ENCODE measurements at places on chromosomes 2 and 18. TPM values are rescaled to one million over a fixed set of nuclear protein-coding genes. Genes with fewer than 3 reads are reported as not detected.

CYB5A gene
- 30.6 TPM for total RNA-seq

MROH2A gene
- not detected for total RNA-seq

PCARE gene
- total RNA-seq: not detected

TEKT4 gene
- not detected for total RNA-seq

MEP1B gene
- total RNA-seq: not detected

CABYR gene
- total RNA-seq: 1.3 TPM

GALNT14 gene
- total RNA-seq: not detected

CIB4 gene
- total RNA-seq: not detected

GALR1 gene
- total RNA-seq: not detected

KHK gene
- 9.7 TPM for total RNA-seq

SATB2 gene
- total RNA-seq: 0.02 TPM

TTN gene
- total RNA-seq: 12.3 TPM

DNA sequence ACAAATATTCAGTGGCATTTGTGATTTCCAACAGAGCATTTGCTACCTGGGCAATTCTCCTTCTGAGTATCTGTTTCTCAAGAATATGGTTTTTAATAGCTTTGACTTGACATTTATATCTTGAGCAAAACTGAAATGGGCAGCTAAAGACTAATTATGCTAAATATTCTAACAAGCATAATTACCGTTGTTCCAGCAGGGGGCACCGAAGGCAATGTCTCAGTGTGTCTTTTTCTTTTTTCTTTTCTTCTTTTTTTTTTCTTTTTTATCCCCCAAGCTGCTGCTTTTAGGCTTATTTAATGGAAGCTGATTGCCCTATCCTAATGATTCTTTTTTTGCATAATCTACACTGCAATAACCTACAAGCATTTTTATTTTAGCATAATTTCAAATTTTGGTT is 138.9 kb upstream of the NABP1 start:
- H3K36me3 ChIP-seq: no peaks in the 10 kb centered on the region
- no peak overlapping the region for H3K4me3 ChIP-seq
- H3K4me1 ChIP-seq: no peaks in the 10 kb centered on the region
- peak; percentile 52 for DNase-seq
- H3K27me3 ChIP-seq: peaks cover 3% of the 10 kb centered on the region
- no peak overlapping the region for H3K27ac ChIP-seq

DNA sequence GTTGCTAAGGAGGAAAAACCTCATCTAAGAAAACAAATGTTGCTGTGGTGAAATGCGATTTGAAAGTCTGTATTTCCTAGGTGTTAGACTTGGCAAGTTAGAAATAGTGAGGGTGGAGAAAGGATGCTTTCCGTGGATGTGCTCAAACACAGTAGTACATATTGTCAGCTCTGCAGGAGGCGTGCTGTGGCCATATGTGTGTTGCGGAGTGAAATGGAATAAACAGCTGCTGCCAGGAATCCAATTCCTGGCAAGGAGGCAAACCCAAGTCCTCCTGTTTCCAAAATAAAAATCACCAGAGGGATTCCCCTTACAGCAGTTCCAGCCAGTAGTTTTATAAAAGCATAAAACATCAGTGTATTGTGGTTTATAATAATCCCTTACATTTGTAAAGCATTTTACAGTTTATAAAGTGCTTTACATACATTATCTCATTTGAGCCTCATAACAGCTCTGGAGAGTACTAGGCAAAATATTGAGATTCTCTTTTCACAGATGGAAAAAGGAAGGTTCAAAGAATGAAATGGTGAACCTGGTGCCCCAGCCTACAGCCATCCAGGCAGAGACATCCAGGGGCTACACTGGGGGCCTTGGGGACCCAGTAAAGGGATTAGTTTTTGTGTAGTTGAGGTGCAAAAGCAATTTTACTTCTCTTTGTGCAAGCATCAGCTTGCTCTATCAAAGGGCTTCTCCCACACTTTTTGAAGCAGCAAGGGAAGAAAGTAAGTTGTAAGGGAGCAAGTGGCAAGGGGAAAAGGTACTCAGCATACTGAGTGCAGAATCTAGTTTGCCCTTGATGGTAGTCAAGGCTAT is 206.0 kb downstream of the AGPS start:
- H3K36me3 ChIP-seq: no peaks in the 10 kb centered on the region
- no peak overlapping the region for H3K4me3 ChIP-seq
- H3K27ac ChIP-seq: no peak overlapping the region
- H3K27me3 ChIP-seq: no peaks in the 10 kb centered on the region
- no peak for DNase-seq
- peaks cover 3% of the 10 kb centered on the region for H3K4me1 ChIP-seq

DNA sequence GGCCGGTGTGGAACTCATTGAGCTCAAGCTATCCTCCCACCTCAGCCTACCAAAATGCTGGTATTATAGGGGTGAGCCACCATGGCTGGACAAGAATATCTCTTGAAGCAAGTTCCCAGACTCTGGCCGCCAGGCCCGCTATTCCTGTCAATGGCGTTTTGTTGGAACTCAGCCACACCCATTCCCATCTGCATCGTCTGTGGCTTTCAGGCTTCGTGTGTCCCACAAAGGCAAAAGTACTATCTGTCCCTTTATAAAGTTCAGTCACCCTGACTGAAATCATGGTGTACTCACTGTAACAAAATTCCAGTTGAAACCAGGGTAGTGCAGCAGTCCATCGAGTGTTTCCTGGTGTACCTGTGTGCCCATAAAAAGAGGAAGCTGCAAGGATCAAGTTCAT is 96.7 kb downstream of the SH3BP4 start:
- peaks cover 19% of the 10 kb centered on the region for H3K4me1 ChIP-seq
- H3K27me3 ChIP-seq: peaks cover 3% of the 10 kb centered on the region
- H3K4me3 ChIP-seq: no peak overlapping the region
- DNase-seq: no peak
- H3K36me3 ChIP-seq: no peaks in the 10 kb centered on the region

GRCh38 chr2:3727397-3728045 is 24.1 kb downstream of the DCDC2C start:
- H3K36me3 ChIP-seq: no peaks in the 10 kb centered on the region
- H3K27me3 ChIP-seq: peaks cover 4% of the 10 kb centered on the region
- no peak for DNase-seq
- no peaks in the 10 kb centered on the region for H3K4me1 ChIP-seq
- H3K27ac ChIP-seq: no peak overlapping the region

DNA sequence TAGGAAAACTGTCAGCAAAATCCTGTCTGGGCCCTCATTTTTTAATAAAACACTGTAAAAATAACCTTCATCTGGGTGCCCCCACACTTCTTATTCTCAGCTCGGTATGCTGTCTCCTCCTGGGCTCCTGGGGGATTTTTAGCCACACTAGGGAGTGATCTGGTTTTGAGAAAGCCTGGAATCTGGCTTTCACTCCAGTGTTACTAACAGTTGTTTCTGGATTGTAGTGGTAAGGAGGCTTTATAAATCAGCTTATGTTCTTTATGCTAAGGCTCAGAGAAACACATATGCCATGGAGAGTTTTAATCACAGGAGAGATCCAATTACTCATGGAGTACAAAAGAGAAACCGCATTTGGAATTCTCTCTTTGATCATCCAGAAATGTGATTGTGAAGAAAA is 744.3 kb upstream of the SOX11 start:
- DNase-seq: no peak
- no peaks in the 10 kb centered on the region for H3K36me3 ChIP-seq
- no peaks in the 10 kb centered on the region for H3K4me1 ChIP-seq

GRCh38 chr2:214504599-214505376 is 93.9 kb downstream of the VWC2L start:
- H3K4me1 ChIP-seq: no peaks in the 10 kb centered on the region
- H3K27ac ChIP-seq: no peak overlapping the region
- DNase-seq: no peak
- H3K4me3 ChIP-seq: no peak overlapping the region

DNA sequence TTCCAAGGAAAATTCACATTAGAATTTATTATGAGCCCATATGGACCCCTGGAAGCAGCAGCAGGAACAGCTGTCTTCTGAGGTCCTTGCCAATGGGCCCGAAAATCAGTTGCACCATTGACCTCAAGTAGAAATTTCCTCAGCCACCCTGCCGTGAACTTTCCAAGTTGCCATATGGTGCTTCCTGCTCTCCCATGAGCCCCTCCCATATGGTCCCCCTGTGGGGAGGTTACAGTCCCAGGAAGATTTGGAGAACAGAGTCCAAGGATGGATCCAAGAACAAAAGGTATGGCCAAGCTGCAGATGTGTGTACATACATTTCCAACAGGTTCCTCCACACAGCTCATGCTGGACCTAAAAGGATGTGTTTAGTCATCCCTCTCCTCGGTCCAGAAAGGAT is 34.6 kb downstream of the DIPK1C start:
- H3K27ac ChIP-seq: no peak overlapping the region
- H3K4me1 ChIP-seq: no peaks in the 10 kb centered on the region
- DNase-seq: no peak

DNA sequence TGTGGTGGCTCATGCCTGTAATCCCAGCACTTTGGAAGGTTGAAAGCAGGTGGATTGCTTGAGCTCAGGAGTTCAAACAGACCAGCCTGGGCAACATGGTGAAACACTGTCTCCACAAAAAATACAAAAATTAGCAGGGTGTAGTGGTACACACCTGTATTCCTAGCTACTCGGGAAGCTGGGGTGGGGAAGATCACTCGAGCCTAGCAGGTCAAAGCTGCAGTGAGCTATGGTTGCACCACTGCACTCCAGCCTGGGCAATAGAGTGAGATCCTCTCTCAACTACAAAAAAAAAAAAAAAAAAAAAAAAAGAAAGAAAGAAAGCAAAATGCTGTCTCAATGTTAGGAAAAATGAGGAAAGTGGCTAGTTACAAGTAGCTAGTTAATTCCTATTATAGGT is 56.8 kb downstream of the TRIP12 start:
- H3K36me3 ChIP-seq: peaks cover 21% of the 10 kb centered on the region
- H3K27me3 ChIP-seq: no peaks in the 10 kb centered on the region
- no peak overlapping the region for H3K27ac ChIP-seq
- no peak for DNase-seq
- no peak overlapping the region for H3K4me3 ChIP-seq

GRCh38 chr2:8382485-8382884 is 299.4 kb upstream of the ID2 start:
- H3K4me1 ChIP-seq: peaks cover 25% of the 10 kb centered on the region
- DNase-seq: no peak
- no peak overlapping the region for H3K27ac ChIP-seq

GRCh38 chr2:134647607-134648256 is 71.1 kb downstream of the TMEM163 start:
- no peak overlapping the region for H3K4me3 ChIP-seq
- H3K4me1 ChIP-seq: no peaks in the 10 kb centered on the region
- H3K27me3 ChIP-seq: peaks cover 1% of the 10 kb centered on the region
- no peak overlapping the region for H3K27ac ChIP-seq
- H3K36me3 ChIP-seq: no peaks in the 10 kb centered on the region

DNA sequence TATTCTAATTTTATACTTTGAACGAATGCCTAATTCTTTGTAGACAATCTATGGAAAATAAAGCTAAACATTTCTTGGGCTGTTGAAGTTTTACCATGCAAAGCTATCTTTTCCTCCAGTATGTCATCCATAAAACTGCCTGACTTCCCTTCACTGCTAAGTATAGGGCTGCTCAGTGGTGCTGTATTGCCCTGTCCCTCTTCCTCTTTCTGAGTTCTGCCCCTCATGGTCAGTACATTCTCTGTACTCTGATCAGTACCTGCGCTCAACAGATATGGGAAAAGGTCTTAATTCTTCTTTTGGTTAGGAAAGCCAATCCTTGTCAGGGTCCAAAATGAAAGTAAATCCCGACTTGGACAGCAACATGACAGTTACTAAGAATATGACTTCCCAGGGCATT is 321.9 kb downstream of the RAD51AP2 start:
- H3K4me3 ChIP-seq: no peak overlapping the region
- no peak for DNase-seq
- no peaks in the 10 kb centered on the region for H3K4me1 ChIP-seq
- H3K36me3 ChIP-seq: no peaks in the 10 kb centered on the region
- H3K27ac ChIP-seq: no peak overlapping the region

DNA sequence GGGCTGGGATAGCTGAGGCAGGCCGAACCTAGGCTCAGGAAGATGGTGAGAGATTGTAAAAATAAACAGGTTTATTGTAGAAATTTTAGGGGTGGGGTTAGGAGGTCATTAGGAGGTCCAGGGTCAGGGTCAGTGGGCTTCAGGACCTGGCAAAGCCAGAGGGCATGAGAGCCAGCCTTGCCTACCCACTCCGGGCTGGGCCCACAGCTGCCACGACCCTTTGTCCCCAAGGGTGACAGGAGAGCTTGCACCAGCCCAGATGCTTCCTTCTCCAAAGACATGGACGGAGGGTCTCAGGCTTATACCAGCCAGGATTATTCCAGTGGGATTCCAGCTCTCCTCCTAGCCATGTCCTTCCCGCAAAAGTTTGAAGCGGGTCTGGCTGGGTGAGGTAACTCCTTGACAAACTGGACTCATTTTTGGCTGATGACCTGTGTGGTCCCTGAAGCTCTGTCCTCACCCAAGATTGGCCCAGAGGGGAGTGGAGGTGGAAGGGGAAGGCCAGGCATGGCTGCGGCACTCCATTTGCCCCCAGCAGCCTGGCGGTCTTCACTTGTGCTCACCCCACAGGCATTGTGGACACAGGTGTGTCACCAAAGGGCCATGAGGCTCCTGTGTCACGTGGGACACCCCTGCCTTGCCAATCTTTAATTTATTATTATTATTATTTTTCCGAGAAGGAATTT is 23.8 kb upstream of the ATOH8 start:
- H3K36me3 ChIP-seq: no peaks in the 10 kb centered on the region
- H3K4me1 ChIP-seq: peaks cover 6% of the 10 kb centered on the region
- H3K27me3 ChIP-seq: peaks cover 19% of the 10 kb centered on the region
- H3K4me3 ChIP-seq: no peak overlapping the region

- H3K27me3 ChIP-seq: peaks cover 1% of the 10 kb centered on the region
- H3K27ac ChIP-seq: no peak overlapping the region
- H3K4me3 ChIP-seq: no peak overlapping the region
Observed at GRCh38 chr2:69888451-69888850, 5.3 kb upstream of the SNRNP27 start.

DNA sequence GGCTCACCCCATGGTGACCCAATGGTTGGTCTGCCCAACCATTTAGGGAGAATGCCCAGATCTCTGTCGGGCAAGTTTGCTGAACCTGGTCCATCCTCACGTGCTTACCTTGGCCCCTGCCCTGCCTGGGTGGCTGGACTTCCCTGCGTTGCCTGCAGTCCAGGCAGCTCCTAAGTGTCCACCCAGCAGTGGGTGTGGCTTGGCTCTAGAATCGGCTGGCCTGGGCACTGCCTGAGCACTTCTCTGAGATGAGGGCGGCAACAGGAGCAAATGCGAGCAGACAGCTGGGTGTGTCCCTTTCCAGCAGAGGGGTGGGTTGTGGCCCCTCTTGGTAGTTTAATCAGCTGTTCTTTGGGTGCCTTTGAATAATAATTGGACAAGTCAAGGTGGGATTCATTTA is 11.3 kb downstream of the PCARE start:
- no peaks in the 10 kb centered on the region for H3K27me3 ChIP-seq
- peaks cover 3% of the 10 kb centered on the region for H3K4me1 ChIP-seq
- H3K4me3 ChIP-seq: no peak overlapping the region
- no peak overlapping the region for H3K27ac ChIP-seq
- DNase-seq: no peak

- H3K4me1 ChIP-seq: no peaks in the 10 kb centered on the region
- H3K27me3 ChIP-seq: no peaks in the 10 kb centered on the region
- H3K4me3 ChIP-seq: no peak overlapping the region
- no peak for DNase-seq
Observed at GRCh38 chr2:138389063-138389462, 112.5 kb upstream of the SPOPL start.
